Activated T-cell treated with anti-CD3 and anti-CD28 coated beads, Interleukin-2, amount 50 U/mL, for 24 hours (primary cell): ENCODE measurements at places on chromosomes 3 and 15.

- DNase-seq, result no peak
These were observed 15.2 kb downstream of the PHLDB2 start for GRCh38 chr3:111874177-111874820.

DNA sequence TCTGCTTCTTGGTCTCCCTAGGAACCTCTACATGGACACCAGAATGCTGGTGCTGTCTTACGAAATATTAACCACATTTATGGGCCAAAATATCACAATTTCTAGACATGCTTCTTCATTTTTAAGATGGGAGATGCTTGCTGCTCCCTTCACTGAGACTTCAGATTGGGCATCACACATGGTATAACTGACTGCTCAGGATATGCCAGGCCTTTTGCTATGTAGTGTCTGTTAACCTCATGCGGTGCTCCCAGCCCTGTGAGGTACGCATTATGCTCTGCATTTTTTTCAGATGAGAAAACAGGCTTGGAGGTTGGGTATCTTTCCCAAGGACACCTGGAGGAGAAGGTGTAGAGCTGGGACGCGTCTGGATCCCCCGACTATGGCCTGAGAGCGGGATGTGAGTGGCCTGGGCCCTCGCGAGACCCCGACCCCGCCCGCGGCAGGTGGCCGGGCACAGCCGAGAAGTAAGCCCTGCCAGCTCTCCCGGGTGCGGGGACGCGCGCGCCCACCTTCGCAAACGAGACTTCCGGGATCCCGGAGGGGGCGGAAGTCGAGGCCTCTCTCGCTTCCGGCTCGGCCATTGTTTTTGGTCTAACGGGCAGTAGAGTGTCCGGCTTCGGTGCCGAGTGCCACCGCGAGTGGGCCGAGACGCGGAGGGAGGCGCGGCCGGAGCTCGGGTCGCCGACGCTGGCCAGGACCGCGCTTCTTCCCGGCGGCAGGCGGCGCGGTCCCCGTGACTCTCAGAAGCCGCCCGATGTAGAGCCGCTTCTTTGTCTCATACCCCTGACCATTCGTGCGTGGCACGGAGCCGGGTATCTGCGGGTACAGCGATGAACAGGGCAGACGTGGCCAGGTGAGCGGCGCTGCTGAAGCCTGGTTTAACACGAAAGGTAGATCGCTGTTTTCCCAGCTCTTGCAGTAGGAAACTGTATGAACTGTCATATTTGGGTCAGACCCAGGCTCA is at the start of gene ZKSCAN7:
Gene ZKSCAN7 (plus strand): TSS at position 568 of the 967 bp plus-strand sequence. CDS start 1,855 bp downstream, outside the sequence.
- peak; percentile 80 for DNase-seq

- DNase-seq, result no peak
These were observed 573.3 kb downstream of the MCTP2 start for GRCh38 chr15:94804613-94805012.

- no peak for DNase-seq
These were observed 109.7 kb upstream of the FAM3D start for GRCh38 chr3:58776231-58776630.
